ENCODE measurements at places on chromosomes 1 and 21.
A peak's percentile ranks its signal among the peaks of the same experiment; 100 is the strongest.

DNA sequence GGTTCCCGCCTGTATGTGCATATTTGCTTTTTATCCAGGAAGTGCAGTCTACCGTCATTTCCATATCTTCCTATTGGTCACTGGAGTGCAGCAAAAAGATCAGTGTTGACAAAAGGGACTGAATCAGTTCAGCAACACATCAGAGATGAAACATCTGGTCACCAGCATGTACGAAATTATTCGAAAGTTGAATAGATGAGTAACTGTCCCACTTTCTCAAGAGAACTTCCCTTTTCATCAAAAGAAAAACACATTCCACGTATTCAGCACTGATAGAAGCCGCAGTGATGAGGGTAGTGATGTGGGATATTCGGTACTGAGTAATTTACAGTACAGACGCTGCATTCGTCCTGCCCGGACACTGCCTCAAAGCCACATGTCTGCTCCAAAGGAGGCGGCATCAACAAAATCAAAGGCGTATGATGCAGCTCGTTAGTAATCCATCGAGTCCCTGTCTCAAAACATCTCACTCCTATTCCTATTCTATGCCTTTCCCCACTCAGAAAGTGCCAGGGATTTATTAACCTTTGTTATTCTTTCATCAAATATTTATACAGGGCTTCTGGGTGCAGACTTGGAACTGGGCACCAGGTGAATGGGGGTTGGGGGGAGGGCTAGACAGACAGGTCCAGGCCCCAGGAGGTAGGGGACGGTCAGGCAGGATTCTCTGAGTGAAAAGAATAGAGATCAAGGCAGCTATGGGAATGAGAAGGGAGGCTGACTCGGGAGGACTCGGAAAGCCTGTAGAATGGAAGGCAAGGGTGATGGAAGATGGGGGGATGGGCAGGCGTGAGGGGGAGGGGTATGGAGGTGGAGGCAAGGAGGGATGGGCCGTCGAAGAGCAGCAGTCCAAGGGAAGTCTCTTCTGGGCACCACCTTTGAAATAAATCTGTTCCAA lies 79.5 kb upstream of the SLC45A1 start:
- DNase-seq = peak; percentile 42

GRCh38 chr1:27664291-27664690 lies 7.7 kb downstream of the IFI6 start:
- no peak for DNase-seq

DNA sequence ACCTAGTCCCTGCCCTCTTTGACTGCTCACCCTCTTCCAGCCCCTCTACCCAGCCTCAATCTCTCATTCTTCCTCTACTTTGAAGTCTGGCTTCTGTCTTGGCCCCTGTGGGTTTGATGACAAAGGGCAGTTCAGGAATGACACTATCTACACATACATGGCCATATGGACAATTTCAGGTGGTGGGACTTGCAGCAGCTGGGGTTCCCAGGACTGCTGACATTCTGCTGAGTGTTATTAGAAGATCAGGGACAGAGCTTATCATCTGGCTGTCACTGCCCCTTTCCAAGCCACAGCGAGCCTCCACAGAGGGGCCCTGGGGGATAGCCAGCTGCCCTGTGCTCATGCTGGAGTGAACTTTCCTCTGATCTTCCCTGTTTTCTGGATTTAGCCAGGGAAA lies 97.4 kb upstream of the IPO9 start:
- DNase-seq = no peak

GRCh38 chr1:44832056-44832705 lies 10.9 kb downstream of the PTCH2 start:
- DNase-seq = no peak

GRCh38 chr1:204728045-204728444 lies 42.5 kb upstream of the LRRN2 start:
- DNase-seq = no peak

Measured in Caco-2 (cell line).